ENCODE measurements at places on chromosomes 5 and 9.

DNA sequence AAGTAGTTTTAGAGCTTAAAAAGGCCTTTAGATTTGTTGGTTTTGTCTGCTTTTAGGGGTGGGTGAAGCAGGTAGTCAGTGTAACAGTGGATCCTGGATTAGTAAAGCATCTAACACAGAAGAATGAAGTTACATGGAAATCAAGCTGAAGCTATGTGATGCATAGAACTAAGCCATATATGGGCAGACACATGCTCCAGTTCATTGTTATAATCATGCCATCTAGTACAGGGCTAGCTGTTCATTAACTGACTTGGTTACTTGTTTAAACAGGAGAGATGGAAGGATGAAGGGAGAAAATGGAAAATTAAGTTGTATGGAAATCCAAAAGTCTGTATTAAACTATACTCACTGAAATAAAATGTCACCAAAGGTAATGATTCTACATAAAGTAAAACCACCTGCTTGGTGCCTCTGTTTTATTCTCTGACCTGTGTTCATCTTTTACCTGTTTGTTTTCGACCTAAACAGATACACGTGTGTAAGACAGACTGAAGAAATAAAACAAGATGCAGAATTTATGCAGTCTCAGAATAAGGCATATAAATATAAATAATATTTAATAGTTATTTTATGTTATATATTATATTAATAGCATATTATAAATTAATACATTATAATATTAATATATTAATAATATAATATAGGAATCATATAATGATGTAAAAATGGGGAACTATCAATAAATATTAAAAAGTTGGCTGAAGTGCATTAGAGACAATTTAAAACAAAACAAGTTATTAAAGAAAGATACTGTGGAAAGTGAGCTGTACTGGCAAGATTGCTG, 33.9 kb downstream of the MRPS30 start:
- DNase-seq = no peak

- DNase-seq = peak; percentile 81
These were observed 671 bp downstream of the LRRC26 start for GRCh38 chr9:137168904-137169856.

GRCh38 chr5:153079396-153079795, 411.1 kb upstream of the GRIA1 start:
- DNase-seq = no peak

- DNase-seq = no peak
These were observed 32.0 kb downstream of the UNC13B start for GRCh38 chr9:35193762-35194161.

DNA sequence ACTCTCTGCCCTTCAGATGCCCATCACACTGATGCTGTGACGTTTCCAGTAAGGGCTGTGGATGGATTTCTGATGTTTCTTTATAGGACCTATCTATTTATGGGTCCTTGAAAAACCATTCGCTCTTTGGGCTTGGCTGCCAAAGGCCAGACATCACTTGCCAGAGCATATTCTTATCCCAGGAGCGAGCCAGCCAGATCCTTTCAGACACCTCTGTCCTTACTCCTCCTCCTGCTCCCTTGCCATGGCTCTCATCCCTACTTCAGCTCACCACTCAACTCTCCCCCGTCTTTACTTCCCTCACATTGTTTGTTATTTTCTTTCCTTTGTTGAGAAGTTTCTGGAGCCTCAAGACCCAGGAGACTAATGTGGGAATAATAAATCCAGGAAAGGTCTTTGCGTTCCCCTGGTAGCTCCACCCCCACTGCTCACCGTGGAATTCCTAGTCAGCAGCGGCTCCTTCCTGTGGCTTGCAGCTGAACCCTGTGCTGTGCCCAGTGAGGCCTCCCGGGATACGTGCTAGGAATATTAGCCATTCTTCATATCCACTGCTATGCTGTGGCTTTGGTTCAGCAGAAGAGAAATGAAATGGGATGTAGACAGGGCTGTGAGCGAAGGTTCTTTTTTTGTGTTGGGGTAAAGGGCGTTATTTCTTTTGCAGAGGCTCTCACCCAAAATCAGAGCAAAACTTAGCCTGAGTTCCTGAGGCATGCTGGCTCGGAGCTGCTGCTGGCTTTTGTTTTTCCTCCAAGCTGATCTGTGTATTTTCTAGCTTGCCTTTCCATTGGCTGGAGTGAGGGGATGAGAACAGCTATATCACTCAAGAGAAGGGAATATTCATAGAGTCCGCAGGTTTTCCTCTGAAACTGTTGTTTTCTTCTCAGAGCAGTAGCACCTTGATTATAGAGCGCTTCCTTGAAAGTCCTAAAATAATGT, 171.1 kb downstream of the SAXO1 start:
- no peak for DNase-seq

- DNase-seq = no peak
These were observed 12.0 kb upstream of the B4GALT1 start for GRCh38 chr9:33178972-33179697.

GRCh38 chr9:125532412-125532811, 174.6 kb downstream of the MAPKAP1 start:
- no peak for DNase-seq

- no peak for DNase-seq
These were observed 28.7 kb upstream of the SNX24 start for GRCh38 chr5:122816756-122817155.

GRCh38 chr5:158619083-158619788, 480.5 kb downstream of the EBF1 start:
- DNase-seq = no peak

- no peak for DNase-seq
These were observed 15.6 kb downstream of the RABL6 start for GRCh38 chr9:136823136-136824046.

DNA sequence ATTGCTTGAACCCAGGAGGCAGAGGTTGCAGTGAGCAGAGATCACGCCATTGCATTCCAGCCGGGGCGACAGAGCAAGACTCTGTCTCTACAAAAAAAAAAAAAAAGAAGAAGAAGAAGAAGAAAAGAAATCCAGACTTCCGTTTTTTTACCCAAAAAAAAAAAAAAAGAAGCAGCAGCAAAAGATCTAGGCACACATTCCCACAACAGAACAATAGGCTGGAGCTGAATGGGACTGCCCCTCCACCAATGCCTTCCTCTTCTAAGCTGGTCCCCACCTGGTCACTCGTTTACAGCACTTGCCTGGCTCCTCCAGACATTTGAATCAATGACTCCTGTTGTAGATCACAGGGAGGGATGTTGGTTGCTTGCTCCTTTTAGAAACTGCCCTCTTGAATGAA, 1.6 kb upstream of the LMAN2 start:
- no peak for DNase-seq

- no peak for DNase-seq
These were observed 164.3 kb downstream of the TLE4 start for GRCh38 chr9:79736051-79736450.

DNA sequence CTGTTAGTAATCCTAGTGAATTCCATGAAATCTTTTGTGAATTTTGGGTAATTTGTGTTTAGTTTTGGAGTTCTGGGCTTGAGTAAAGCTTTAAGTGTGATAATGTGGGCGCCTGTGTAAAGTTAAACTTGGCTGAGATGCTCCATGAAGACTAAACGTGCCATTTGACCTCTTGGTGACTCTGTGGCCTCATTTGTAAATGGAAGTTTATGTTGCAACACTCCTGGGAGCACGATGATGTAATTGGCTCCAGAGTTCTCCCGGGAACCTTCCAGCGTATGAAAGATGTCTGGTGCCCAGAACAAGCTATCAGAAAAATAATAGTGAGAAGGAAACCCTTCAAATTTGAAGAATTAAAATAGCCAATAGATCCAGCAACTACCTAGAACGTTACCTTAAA, 981.2 kb downstream of the TLE4 start:
- no peak for DNase-seq

DNA sequence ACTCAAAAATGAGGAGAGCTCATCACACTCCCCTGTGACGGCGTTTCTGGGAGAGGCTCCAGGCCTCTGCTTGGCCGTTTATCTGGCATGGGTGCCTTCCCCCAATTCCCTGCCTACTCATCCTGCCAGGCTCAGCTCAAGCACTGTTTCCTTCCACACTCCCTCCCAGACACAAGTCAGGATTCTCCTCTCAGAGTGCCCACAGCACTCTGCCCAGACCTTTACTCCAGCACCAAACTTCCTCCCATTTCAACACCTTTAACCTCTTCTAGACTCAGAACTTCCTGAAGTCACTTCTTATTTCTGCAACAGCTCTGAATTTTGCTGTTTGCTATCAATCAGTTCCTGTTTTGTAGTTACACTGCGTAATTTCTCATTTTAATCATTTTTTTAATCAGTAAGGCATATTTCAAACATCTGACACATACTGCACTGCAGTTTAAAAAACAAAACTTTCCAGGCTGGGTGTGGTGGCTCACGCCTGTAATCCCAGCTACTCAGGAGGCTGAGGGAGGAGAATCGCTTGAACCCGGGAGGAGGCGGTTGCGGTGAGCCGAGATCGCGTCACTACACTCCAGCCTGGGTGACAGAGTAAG, 16.0 kb downstream of the TRMO start:
- DNase-seq = no peak

DNA sequence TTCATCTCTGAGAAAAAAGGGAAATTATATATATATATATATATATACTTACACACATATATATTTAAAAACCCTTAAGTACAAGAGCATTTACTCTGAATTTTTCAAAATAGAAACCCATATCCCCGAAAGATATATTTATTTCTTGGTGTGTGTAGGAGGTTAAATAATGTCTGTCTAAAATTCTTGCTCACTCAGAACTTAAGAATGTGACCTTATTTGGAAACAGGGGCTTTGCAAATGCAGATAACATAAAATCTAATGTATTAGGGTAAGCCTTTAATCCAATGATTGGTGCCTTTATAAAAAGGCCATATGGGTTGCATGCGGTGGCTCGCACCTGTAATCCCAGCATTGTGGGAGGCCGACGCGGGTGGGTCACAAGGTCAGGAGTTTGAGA, 517.3 kb upstream of the TLE4 start:
- no peak for DNase-seq

- no peak for DNase-seq
These were observed 41.0 kb downstream of the TSTD2 start for GRCh38 chr9:97592126-97592525.

DNA sequence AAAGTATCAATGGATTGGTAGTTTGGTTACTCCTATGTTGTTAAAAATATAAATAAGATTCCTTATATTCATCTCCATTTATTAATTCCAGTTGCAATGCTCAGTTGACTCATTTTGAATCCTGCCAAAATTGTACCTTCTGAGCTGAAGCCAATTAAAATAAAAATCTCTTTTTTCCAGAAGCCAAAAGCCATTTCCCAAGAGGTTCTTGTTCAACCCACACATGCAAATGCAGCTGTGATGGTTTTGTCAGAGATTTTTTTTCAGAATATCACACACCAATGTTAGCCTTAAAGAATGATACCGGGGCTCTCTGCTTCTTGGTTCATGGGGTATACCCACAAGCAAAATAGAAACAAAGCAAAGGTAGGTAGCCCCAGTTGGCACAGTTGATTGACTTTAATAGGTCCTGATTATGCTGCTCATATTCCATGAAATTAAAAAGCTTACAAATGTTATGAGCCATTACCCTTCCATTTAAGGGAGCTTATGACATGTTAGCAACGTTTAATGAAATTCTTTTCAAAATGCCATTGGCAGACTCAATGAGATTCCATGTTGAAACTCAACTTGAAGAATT, 208.0 kb downstream of the SGCD start:
- no peak for DNase-seq

GRCh38 chr9:121281614-121282276, 13.8 kb downstream of the GSN start:
- peak; percentile 99 for DNase-seq

DNA sequence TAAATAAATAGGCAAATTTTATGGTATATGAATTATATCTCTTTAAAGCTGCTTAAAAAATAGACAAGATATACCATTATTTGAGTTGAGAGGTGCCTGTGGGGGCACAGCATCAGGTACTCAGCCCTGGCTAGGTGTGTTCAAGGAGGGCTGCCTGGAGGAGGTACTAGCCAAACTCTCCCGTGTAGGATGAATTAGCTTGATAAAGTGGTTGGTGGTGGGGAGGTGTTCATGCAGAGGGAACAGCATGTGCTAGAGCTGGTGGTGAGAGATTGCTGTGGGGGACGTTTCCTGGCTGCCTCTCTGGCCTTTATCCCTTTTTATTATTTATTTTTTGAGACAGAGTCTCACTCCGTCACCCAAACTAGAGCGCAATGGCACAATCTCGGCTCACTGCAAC, 23.2 kb upstream of the NCS1 start:
- DNase-seq = no peak

- DNase-seq = no peak
These were observed 44.8 kb upstream of the CYLC2 start for GRCh38 chr9:102950346-102950745.

DNA sequence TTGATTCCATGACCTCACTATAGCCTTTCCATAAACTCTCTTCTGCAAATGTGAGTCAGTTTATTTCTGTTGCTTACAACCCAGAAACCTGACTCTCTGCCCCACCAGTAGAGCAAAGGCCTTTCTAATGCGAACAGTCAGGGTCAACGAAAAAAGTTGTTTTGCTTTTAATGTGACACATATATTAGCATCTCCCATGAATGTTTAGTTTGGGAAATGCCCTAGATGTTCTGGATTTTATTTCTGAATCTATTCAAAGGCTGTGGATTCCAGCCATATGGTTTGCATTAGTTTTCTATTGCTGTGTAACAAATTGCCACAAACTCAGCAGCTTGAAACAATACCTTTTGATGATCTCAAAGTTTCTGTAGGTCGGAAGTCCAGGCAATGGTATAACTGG, 193.5 kb downstream of the GNA14 start:
- no peak for DNase-seq

- no peak for DNase-seq
These were observed 82.5 kb upstream of the SMIM23 start for GRCh38 chr5:171703146-171703545.

DNA sequence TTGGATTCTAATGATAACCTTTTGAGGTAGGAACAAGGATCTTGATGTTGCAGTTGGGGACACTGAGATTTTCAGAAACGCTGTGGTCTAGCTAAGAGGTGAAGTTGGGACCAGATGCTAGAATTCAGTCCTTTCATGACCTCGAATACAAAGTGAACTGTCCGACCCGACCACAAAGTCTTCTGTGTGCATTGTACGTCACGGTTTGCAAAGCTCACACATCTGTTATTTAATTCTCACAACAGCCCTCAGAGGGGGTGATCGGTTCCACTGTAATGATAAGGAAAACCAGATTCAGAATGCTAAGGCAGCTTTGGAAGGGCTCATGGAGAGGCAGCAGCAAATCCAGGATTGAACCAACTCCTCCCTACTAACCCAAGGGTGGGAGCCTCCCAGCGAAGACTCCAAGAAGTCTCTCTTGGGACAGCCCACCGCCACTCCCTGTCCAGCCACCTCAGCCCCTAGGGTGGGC, 16.6 kb upstream of the KIF12 start:
- DNase-seq = no peak

DNA sequence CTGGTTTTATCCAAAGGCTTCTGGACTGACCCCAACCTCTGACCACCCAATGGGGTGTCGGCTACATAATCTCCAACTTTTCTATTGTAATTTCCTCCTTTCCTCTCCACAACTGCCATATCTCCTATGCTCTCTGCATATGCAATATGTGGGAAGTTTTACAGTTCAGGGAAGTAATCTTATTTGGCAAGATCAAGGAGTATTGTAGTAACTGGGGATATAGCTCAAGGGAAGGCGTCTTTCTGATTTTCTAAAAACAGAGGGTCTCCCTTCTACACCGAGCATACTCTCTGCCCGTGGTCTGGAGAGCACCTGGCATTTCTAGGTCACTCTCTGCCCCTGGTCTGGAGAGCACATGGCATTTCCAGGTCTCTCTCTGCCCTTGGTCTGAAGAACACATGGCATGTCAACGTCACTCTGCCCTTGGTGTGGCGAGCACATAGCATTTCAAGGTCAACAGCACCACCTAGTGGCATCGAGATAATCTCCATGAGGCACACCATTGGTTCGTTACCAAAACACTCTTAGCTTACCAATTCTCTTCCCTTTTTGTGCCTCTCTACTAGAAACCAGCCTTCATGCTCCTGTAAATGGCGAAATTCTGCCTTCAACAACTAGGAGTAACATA, 616.4 kb upstream of the NUDT12 start:
- peak; percentile 34 for DNase-seq
